Activated effector memory CD4-positive, alpha-beta T cell treated with Interleukin-2 at 50 U/mL for 16 hours (primary cell): ENCODE measurements at places on chromosomes 4 and X.

- DNase-seq = no peak
Observed at GRCh38 chr4:40058854-40059253, 2.2 kb downstream of the N4BP2 start.

GRCh38 chr4:159240046-159240445 is 137.2 kb downstream of the RAPGEF2 start:
- DNase-seq = no peak

- DNase-seq = no peak
Observed at GRCh38 chrX:97311066-97311778, 427.5 kb downstream of the RPA4 start.

- no peak for DNase-seq
Observed at GRCh38 chr4:27702730-27703431, 842.2 kb downstream of the STIM2 start.

DNA sequence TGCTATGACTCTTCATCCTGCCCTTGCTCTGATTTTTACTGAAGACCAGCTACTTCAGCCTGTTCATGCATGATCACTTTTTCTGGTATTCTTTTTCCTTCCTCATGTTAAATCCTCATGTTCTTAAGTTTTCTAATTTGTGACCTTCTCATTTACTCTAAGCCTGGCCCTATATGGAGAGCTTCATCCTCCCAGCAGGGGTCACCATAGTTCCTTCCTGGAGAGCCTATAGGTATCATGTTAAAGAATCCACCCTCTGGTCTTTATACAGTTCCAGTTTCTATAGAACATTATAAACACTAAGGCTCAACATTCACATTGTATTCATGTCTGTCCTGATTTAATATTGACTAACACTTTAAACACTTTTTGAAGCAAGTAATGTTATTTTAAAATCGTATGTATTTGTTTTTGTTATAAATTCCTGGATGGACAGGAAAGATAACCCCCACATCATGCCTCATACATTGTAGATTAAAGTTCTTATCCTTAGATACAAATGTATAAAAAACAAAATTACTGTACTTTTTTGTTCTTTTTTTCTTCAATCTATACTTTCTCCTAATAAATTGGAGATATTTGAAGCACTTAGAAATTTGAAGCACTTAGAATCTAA is 53.8 kb upstream of the OTUD4 start:
- no peak for DNase-seq

GRCh38 chr4:146522098-146522868 is 543 bp upstream of the SLC10A7 start:
- peak; percentile 68 for DNase-seq
